CD4-positive, alpha-beta T cell treated with Interleukin-15 for 1 hour (primary cell): ENCODE measurements at places on chromosomes 1 and 21.

GRCh38 chr1:234943836-234944402, 184.7 kb downstream of the TOMM20 start:
- DNase-seq = no peak

- DNase-seq = no peak
Measured at GRCh38 chr1:200033511-200034261, 6.2 kb downstream of the NR5A2 start.

- DNase-seq = no peak
Measured at GRCh38 chr1:246476771-246477170, 30.3 kb downstream of the SMYD3 start.

DNA sequence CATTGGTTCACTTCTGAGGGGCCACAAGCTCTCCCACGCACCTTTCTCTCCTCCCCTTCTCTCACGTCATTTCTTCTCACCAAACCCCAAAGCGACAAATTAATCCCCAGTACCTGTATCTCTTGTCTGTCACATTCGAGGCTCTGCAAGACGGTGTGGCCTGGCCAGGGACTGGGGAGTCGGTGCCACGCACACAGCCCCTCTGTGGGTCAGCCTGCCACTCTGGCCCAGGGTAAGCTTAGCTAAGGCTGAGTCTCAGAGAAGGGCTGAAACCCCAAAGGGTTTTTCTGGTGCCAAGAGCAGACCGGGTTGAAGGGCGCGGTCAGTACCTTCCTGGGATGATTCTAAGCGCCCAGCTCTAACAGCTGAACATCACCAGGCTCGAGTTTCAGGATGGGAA, 34.2 kb upstream of the ZBTB40 start:
- DNase-seq = no peak

- peak; percentile 25 for DNase-seq
Measured at GRCh38 chr1:12063141-12064072, at the start of gene TNFRSF8. TSS of gene TNFRSF8 (plus strand) at chr1:12063303. CDS start at chr1:12063599, 296 bp downstream.

DNA sequence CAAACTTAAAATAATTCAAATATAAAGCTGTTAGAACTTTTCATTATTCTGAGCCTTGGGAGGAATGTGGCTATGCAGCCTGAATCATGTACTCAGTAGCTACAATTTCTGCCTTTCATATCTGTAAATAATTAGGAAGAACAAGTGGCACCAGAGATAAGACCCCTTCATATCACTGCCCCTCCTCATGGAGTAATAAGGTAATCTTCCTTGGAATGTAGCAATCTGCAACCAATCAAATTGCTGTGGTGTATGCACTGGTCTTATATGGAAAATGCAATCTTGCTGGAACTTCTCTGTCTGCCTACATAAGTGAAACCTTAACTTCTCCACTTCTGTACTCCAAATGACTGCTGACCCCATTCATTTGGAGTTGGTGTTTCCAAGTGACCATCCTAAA, 104.4 kb upstream of the VANGL1 start:
- no peak for DNase-seq
